ENCODE measurements at places on chromosomes 5 and 9. TPM values are rescaled to one million over a fixed set of nuclear protein-coding genes. Genes with fewer than 3 reads are reported as not detected.

Gene IRX2
- 28.6 TPM for total RNA-seq

Gene NSUN2
- 45.8 TPM for total RNA-seq

Gene WNT8A
- not detected for total RNA-seq

Gene GLRA1
- total RNA-seq = not detected

Gene LCNL1
- total RNA-seq = 2.4 TPM

Gene PTGS1
- 14.2 TPM for total RNA-seq

Gene C7
- total RNA-seq = not detected

Gene STK32A
- 6.3 TPM for total RNA-seq

Gene SLC6A7
- total RNA-seq = 0.16 TPM

Gene CER1
- not detected for total RNA-seq

Gene AJM1
- 0.97 TPM for total RNA-seq

Gene NPR3
- 21.4 TPM for total RNA-seq

Measured in hair follicle dermal papilla cell (primary cell).